ENCODE measurements at places on chromosomes 6 and 20.

GRCh38 chr6:112947507-112947906 is 600.4 kb downstream of the RFPL4B start:
- DNase-seq, result no peak

GRCh38 chr20:21430020-21430419 is 32.7 kb upstream of the NKX2-4 start:
- DNase-seq, result no peak

DNA sequence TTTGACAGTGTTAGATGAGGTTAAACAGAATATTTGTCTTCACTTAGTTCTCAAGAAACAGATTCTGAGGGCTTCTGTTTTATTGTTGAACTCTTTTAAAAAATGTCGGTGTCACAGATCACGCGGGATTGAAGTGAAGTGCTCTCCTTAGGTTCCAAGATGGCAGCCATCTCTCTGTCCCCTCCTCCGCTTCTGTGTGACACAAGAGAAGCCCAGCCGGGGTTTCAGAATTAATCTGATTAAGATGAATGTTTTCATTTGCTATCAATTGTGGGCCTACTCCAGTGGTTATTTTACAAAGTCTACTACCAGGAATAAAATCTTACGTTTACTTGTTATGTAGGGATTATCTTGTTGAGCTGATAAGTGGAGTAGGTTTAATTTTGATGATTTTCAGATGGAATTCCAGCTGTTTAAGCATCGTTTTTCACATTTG is 10.9 kb downstream of the HIVEP1 start:
- DNase-seq, result no peak

GRCh38 chr20:31641391-31641790 is 3.7 kb downstream of the COX4I2 start:
- no peak for DNase-seq

- no peak for DNase-seq
Measured at GRCh38 chr6:158847786-158848185, 28.6 kb upstream of the EZR start.

DNA sequence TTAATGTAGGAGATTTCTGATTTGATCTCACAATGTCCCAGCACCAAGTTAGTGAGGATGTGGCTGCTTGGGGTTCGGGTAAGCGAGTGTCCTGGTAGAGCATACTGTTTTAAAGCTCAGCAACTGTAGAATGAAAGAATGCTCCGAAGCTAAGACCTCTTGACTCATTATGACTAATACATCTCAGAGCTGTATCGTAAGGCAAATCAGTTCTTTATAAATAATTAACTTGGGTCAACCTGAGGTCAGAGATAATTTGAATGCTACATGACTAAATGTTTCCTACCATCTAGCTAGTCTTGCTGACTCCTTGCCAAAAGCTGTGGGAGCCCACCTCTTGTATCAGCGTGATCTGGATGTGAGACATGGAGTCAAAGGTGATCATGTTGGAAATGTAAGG is 128.8 kb upstream of the PDE7B start:
- DNase-seq, result peak; percentile 88

DNA sequence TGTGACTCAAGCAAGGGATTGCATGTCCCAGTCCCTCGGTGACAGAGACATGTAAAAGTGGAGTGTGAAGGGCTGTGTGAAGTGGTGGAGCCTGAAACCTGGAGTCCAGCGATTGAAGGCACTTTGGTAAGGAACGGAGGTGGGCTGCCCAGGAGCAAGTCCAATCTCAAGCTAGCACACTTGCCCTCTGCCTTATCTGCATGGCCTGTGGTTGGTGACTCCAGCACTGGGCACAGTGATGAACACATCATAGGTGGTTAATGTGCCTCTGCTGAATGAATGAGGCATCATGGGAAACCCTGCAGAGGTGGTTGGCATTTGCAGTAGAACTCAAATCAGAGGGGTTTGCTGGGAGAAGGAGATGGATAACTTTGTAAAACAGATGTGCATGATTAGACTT is 14.9 kb upstream of the ULBP3 start:
- DNase-seq, result no peak

GRCh38 chr6:125584468-125584939 is 164.9 kb upstream of the HEY2 start:
- DNase-seq, result peak; percentile 81

GRCh38 chr20:24148372-24148771 is 159.8 kb upstream of the GGTLC1 start:
- no peak for DNase-seq

GRCh38 chr6:4459032-4459431 is 317.2 kb upstream of the CDYL start:
- peak; percentile 70 for DNase-seq

DNA sequence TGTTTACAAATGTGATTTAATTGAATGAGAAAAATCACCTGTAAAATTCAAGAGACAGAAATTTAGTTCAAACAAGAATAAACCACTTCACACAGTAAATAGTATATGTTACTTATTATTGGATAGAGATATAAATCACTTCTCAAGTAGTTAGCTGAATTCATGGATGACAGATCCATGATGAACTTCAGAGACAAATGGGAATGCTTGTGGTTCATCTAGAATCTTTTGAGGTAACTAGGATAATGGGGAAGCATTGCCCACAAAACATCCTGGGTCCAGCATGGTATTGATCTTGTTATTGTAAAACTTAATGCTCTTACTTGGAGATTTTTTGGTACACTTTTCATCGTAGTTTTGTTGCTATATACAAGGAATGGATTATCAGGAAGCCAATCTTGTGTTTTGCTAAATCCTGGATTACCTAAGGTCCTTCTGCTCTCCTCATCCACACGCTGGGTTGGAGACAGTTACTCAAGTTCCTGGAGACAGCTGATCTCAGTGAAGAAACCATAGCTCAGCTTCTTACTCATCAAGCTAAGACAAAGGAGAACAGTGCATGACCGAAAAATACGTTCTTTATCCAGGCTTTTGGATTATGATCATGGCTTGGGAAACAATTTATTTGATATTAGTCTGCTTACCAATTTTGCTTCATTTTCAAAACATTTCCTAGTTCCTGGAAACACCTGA is 142.5 kb upstream of the PREP start:
- no peak for DNase-seq

DNA sequence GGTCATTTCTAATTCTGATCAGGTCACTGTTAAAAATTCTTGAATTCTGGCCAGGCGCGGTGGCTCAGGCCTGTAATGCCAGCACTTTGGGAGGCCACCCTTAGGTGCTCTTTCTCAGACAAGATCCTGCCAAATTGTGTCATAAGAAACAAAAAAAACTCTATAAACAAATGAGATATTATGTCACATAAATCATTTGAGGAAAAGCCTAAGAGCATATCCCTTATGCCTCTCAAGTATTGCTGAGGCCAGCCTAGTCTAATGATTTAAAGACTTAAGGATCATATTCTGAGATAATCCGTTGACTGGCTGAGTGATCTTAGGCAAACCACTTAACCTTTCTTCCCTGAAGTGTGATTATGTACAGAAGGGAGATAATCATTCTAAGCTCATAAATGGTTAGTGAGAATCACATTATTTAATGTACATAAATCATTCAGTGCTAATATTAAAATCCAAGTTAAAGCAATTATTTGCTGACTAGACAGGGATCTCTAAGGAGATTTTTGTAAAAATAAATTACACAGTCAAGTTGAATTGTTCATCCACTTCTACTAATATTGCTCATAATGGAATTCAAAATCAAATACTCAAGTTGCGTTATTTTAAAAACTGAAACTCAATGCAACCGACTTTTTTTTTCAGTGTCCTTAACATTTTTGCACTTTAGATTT is 365.4 kb downstream of the PHF3 start:
- DNase-seq, result no peak

DNA sequence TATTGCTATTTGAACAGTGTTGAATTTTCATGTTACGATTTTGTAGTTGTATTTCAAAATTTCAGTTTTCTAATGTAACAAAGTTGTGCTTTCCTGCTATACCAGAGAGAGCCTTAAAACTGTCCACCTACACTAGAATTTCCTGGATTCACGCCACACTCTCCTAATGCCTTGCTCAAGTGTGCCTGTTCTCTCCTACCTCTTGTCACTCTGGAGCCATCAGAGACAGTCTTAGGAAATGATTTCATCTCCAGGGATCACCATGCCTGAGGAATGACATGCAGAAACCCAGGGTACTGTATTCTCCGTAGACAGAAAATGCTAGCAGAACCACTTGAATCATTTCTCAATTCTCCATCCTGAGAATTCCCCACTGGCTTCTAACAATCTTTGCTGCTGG is 667.6 kb downstream of the KIF16B start:
- no peak for DNase-seq

DNA sequence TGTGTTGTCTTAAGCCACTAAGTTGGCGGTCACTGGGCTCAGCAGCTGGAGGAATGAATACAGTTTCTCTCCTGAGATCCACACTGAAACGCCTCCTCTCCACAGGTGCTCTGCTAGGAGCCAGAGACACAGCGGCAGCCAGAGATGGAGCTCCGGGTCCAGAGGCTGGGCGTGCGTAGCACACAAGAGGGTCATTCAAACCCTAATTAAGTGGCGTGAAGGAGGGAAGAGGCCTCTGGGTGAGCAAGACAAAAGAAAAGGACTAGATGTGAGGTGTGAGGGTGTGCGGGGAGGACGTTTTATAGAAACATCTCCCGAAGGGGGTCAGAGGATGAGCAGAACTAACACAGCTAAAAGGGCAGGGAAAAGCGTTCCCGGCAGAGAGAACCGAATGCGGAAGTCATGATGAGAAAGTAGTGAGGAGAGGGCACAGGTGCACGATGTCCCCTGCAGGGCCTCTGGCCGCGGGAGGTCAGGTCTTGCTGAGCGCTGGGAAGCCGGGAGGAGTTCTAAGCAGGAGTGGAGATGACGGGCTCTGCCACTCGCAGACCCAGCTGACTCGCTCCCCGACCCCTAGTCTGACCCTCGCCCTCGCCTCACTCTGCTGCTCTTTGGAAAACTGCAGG is 54.4 kb downstream of the BMP7 start:
- peak; percentile 22 for DNase-seq

Data from astrocyte of the spinal cord (primary cell).